ENCODE measurements at places on chromosomes 11 and 22.

- DNase-seq, result no peak
Observed at GRCh38 chr11:115925568-115926090, 421.4 kb upstream of the CADM1 start.

DNA sequence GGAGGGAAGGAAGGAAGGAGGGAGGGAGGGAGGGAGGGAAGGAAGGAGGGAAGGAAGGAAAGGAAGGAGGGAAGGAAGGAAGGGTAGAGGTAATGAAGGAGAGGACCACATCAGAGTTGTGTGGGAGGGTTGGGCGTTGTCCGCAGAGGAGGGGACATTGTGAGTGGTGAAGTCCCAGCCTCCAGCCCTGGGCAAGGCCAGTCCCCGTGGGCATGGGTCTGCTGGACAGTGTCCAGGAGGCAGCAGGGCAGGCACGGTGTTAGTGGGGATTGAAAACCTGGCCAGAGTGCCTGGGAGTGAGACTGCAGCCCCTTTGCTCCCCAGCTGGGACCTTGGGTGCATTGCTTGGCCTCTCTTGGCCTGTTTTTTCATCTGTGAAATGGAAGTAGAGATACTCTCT lies 1462.3 kb downstream of the BRD1 start:
- no peak for DNase-seq

- no peak for DNase-seq
Observed at GRCh38 chr11:114162719-114163123, 103.2 kb downstream of the ZBTB16 start.

DNA sequence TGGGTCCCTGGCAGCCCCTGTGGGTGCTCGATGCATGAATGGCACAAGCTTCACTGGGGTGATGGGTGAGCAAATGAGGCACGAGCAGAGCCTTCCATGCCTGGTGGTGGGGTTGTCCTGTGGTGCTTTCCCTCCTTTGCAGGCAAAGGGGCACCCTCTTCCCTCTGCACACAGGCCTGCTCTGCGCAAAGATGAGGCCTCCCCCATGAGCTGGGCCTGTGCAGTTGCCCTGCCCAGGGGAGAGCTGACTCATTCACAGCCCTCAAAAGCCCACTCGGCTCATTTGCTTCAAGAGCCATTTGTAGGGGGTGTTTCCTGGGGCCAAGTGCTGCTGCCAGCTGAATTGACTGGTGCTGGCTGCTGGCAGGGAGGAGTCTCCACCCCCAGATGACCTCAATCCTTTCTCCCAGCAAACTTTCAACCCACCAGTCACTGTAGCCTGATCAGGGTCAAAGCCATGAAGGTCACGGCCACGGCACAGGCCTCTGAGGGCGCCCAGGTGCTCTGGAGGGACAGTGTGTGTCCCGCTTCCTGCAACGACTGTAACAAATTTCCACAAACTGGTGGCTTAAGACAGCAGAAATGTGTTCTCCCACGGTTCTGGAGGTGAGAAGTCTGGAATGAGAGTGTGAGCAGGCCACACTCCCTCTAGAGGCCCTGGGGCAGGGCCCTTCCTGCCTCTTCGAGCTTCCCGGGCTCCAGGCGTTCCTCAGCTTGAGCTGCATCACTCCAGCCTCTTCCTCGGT lies 48.8 kb upstream of the ANO1 start:
- DNase-seq, result no peak

DNA sequence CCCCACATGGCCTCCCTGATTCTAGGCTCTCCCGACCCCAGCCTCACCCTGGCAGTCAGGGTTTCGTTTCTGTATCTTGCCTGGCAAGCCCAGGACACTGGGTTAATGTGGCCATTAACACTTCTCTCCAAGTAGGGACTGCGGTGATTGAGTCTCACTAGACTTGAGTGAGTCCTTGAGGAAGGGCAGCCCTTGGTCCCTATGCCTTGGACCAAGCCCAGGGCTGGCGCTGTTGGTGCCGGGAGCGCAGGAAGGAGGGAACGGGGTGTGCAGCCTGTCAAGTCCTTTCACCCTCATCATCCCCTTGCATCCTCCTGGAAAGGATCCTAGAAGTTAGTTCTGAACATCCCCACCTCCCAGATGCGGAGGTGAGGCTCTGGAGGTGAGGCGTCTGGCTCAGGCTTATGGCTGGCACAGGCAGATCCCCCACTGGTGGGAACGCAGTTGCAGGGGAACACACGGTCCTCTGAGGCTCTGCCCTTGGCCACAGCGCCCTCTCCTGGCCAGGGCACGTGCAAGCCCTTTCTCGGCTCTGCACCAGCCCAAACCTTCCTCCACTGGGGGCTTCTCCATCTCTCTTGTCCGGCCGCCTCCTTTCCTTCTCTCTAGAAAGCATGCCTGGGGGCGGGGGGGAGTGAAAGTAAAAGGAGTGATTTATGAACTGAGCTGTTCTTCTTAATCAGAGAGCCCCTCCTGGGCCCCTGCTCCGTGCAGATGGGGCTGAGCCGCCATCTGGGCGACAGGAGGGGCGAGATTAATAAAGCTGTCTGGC lies 56.7 kb downstream of the TP53I11 start:
- peak; percentile 86 for DNase-seq

- no peak for DNase-seq
Observed at GRCh38 chr11:34890812-34891211, 25.4 kb downstream of the APIP start.

DNA sequence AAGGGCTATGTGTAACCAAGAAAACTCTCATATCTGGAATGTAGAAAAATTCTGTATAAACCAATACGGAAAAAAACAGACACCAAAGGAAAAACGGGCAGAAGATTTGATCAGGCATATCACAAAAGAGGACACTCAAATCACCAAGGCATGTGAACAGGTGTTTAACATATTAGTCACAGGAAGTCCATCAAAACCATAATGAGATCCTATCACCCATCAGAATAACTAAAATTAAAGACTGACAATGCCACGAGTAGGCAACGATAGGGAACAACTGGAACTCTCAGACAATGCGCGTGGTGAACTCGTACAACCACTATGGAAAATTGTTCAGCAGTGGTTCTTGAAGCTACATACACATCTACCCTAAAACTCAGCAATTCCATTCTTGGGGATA lies 94.5 kb downstream of the MICAL3 start:
- DNase-seq, result no peak

DNA sequence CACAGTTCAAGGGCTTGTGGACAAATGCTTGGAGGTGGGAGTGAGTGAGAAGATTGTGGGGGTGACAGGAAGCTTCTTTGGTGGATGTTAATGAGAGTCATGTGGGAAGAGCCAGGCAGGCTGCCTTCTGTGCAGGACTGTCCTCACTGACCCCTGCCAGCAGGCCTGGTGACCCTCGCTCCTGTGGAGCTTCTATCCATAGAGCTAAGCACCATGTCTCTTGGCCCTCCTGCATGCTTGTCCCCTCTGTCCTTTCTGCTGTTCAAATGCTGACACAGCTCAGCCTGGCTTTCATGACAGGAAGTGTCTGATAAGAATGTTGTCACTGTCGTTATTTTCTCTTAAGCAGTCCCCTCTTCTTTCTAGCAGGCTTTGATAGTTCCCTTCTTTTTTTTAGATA lies 37.6 kb downstream of the NAT10 start:
- DNase-seq, result no peak

DNA sequence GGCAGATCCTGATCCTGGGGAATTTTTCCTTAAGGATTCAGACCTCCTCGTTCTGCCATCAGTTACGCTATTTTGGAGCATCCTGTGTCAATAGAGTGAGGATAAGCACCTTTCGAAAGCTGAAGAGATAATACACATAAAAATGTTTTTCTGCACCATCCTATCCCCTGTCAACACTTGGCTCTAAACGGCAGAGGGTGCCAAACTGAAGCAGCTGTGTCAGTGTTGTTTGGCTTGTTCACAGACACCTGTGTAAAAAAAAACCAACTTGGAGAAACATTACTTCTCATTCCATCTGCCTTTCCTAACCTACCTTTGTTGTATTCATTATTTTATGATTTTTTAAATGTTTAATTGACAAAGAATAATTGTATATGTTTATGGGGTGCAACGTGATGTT lies 417.0 kb upstream of the DDI1 start:
- DNase-seq, result no peak

DNA sequence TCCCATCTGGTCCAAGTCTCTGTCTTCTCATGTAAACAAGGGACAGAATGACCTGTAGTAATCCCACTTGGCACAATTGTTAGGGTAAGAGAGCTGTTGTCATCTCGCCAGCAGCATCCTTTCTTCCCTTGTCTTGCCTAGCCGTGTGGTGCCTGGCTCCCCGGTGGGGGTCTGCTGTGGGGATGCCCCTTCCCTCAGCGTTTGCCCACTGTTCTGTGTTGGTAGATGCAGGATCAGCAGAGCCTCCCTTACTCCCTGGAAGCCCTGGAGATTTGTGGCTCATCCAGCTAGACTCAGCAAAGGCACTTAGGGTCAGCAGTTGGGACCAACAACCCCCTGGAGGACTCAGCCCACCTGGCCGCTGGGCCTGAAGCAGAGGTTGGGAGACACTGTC lies 13.0 kb downstream of the ACO2 start:
- no peak for DNase-seq

DNA sequence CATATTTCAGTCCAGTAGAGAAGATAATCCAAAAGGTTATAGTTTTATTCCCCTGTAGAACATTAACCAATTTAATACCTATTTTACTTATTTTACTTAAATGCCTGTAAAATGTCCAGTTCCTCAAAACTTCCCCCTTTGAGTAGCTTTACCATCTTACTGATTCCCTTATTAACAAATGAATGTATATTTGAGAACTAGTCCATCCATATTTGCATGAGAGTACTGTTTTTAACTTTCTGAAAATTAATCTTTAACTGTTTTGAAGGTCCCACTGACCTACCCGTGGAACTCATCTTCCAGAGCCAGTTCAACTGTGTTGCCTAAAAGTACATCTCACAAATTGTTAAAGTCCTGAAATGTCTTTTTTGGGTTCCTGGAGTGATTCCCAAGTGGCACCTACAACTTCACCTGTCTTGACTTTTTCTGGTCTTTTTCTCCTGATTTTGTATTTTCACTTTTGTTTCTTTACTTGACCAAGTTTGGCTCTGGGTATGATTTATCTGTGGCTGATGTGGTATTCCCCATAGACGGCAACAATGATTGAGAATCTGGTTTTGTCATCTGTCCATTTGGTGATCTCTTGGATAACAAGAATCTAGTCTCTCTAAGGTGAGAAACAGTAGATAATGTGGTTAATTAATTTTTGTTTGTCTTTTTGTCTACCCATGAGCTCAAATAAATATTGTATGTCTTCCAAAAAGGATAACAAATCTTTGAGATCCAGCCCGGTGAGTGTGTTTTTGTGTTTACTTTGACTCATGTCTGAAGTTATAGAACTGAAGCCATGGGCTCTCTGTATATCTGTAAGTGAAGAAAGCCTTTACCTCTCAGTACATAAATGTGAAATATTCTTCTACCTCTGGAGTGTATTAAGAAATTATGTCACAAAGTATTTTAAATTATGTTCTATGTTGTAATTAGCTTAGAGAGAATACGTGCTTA lies 174.2 kb downstream of the ETS1 start:
- no peak for DNase-seq

DNA sequence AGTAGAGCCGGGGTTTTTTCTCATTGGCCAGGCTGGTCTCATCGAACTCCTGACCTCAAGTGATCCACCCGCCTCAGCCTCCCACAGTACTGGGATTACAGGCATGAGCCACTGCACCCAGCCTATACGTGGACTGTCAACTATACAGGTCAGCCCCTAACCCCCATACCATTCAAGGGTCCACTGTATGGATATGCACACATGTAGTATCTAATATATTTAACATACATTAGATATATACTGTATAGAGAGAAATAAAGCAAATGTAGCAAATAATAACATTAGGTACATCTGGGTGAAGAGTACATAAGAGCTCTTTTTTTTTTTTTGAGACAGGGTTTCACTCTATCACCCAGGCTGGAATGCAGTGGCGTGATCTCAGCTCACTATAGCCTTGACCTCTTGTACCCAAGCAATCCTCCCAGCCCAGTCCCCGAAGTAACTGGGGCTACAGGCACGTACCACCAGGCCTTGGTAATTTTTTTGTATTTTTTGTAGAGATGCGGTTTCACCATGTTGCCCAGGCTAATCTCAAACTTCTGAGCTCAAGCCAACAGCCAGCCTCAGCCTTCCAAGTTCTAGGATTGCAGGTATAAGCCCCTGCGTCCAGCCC lies 1.5 kb upstream of the ATP5MGL start:
- no peak for DNase-seq

- DNase-seq, result no peak
Observed at GRCh38 chr22:49016909-49017481, 810.7 kb downstream of the BRD1 start.

DNA sequence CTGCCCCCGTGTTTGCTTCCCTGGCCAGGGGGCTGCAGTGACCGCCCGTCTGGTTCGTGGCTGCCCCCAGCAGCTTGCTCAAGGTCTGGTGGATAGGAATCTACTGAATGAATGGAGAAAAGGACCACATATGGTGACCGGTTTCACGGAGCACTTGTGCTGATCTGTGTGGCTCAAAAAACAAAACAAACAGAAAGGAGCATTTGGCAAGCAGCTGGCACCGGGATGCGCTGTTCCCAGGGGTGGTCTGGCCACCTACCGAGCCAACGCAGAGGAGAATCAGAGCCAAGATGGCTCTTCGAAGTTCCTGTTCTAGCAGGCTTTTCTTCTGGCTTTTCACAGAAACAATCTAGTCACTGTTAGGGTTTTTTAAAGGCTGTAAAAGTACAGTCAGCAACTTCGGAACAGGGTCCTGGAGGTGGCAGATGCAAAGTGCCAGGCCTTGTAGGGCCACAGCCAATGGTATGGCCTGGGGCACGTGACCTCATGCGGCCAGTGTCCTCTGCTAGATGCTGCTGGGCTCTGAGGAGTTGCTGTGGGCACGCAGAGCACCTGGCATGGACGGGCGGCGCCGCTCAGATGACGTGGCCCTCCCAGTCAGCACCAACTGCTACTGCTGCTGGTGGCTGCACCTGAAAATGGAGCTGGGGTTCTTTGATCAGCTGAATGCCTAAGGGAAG lies 27.3 kb upstream of the PACSIN2 start:
- DNase-seq, result no peak

- no peak for DNase-seq
Observed at GRCh38 chr11:69113226-69113625, 42.5 kb upstream of the SMIM38 start.

- no peak for DNase-seq
Observed at GRCh38 chr11:3929649-3930048, 74.2 kb downstream of the STIM1 start.

DNA sequence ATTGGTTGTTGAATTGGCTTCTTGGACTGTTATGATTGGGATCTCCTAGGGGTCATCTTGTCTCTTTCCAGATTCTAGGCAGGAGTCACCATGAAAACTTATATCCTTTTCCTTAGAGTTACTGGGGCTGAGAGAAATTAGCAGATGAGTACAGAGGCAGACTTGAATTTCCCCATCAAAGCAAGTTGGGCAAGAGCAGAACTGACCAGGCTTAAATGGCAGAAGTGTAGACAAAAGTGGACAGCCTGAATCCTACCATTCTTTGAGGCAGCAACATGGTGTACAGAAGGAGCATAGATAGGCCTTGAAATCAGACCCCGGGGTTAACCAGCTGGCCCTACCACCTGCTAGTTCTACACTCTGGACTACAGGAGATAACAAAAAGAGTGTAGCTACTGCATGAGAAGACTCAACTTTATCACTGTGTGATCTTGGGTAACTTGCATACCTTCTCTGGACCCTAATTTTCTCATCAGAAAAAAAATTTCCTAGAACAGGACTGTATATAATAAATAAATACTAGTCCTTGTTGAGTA lies 427.4 kb upstream of the CADM1 start:
- no peak for DNase-seq

- DNase-seq, result no peak
Observed at GRCh38 chr11:117839380-117839881, 14.9 kb upstream of the FXYD2 start.

Data from GM13976 (cell line).